ENCODE measurements at places on chromosomes 5 and 9. TPM values are rescaled to one million over a fixed set of nuclear protein-coding genes. Genes with fewer than 3 reads are reported as not detected.

Gene HABP4
- 13.7 TPM for total RNA-seq

Gene KIF4B
- total RNA-seq = 0.05 TPM

Gene PKD2L2
- not detected for total RNA-seq

Gene SLC34A3
- not detected for total RNA-seq

Gene FST
- 0.23 TPM for total RNA-seq
